ENCODE measurements at places on chromosomes 11 and 22. TPM values are rescaled to one million over a fixed set of nuclear protein-coding genes. Genes with fewer than 3 reads are reported as not detected.

Gene KCNJ5
- 0.17 TPM for total RNA-seq

Gene GPHA2
- not detected for total RNA-seq

Gene PIH1D2
- 0.50 TPM for total RNA-seq

DNA sequence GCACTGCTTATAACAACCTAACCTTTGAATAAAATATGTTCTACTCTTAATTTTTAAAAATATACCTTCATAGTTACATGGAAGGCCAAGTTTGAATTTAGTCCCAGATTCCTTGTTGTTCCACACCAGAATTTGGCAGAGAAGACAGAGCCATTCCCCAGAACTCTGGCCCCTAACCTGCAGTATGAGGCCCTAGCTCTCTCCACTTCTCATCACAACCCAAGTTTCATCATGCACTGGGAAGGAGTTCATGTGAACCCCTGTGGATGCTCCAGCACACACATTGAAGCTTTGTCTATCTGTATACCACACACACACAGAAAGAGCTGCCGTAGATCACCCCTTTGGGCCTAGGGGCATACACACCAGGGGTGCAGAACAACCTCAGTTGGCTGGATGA is 10.6 kb upstream of the BBOX1 start:
- H3K36me3 ChIP-seq: no peaks in the 10 kb centered on the region
- DNase-seq: no peak
- no peaks in the 10 kb centered on the region for H3K27me3 ChIP-seq
- no peaks in the 10 kb centered on the region for H3K4me1 ChIP-seq
- no peak overlapping the region for H3K27ac ChIP-seq

DNA sequence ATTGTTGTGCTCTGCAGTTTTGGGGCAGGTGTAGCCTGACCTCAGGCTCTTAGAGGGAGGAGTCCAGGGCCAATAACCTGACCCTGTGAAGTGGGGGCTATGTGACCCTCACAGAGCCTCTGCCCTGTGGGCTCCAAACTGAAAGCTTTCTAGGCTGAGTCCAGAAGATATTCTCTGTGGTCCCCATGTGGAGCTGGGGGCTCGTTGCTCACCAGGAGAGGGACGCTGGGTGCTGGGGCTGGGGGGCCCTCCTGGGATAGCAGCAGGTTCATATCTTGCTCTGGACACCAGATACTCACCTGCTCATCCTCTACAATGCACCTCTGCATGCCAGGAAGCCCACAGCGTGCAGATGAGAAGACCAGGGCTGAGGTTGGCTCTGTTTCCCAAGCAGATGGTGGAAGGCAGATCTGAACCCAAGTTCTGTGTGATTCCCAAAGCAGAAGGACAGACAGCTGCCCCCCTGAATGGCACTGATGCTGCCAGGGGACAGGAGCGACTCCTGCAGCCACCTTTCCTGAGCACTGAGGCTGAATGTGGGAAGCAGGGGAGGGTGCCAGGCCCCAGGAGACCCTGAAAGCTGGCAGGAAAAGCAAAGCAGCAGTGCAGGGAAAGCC is 1022.0 kb downstream of the TBC1D22A start:
- no peak for DNase-seq
- H3K27ac ChIP-seq: no peak overlapping the region
- H3K27me3 ChIP-seq: peaks cover 3% of the 10 kb centered on the region

DNA sequence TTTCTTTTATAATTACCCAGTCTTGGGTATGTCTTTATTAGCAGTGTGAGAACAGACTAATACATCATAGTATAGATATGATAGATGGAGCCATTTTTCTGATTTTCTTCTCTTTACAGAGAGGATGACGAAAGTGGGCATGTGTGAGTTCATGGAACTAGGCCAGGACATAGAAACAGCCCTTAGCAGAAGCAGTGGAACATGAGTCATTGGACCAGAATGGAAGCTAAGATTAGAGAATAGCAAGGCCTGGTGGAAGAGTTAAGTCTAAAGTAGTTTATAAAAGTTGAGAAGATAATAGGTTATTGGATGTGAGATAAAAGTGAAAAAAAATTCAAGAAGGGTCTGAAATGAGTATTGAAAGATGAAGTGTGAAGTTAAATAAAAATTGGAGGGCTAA is 97.0 kb upstream of the MPPED2 start:
- no peak overlapping the region for H3K27ac ChIP-seq
- H3K4me1 ChIP-seq: no peaks in the 10 kb centered on the region
- peaks cover 3% of the 10 kb centered on the region for H3K27me3 ChIP-seq
- no peaks in the 10 kb centered on the region for H3K36me3 ChIP-seq
- no peak for DNase-seq

- no peaks in the 10 kb centered on the region for H3K36me3 ChIP-seq
- no peak overlapping the region for H3K4me3 ChIP-seq
- H3K27me3 ChIP-seq: no peaks in the 10 kb centered on the region
- peaks cover 4% of the 10 kb centered on the region for H3K4me1 ChIP-seq
- H3K27ac ChIP-seq: no peak overlapping the region
Observed at GRCh38 chr11:125301346-125301745, 136.8 kb downstream of the PKNOX2 start.

DNA sequence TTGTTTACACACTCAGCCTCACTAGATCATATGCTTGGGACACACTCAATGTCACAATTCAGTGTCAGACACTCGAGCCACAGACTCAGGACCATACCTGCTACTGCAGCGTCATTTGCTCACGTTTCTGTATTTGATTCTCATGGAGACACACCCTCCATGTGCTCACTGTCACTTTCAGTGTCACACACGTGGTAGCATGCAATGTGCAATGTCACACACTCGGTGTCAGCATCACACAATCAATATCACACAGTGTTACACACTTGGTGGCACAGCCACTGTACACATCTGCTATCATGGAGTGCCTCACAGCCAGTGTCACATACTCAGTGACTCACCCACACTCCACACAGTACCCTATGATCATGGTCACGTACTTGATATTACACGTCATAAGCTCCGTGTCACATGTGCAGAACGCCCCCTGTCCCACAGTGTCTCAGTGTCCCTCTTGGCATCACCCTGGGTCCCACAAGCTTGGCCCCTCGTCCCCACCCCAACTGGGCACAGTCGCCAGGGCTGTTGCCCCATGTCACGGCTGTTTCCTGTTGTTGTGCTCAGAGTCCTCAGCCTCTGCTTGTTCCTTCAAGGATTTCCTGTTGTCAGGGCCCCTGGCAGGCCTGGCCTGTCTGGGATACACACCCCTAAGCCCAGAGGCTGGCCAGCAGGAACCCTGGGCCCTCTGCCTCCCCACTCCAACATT is 49.6 kb downstream of the PDE2A start:
- DNase-seq: no peak
- H3K27me3 ChIP-seq: peaks cover 11% of the 10 kb centered on the region
- H3K36me3 ChIP-seq: no peaks in the 10 kb centered on the region
- H3K27ac ChIP-seq: peak overlapping the region; percentile 2
- peaks cover 36% of the 10 kb centered on the region for H3K4me1 ChIP-seq
- no peak overlapping the region for H3K4me3 ChIP-seq

DNA sequence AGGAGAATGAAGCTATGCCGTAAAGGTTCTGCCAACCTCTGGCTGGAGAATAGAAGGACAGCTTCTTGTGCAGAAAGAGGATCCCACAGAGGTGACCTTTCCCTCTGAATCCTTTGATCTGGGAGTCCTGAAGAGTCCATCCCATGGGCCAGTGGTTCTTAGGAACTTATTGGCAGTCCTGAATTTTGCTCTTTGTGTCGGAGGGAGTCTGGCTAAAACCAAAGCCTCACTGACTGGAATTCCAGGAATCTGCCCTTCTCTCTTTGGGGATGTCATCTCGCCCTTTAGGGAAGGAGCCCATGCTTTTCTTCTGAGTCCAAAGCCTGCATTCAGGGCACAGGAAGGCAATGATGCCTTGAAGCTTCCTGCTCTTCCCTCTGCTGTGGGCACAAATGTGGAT is 45.5 kb downstream of the PKNOX2 start:
- H3K4me1 ChIP-seq: no peaks in the 10 kb centered on the region
- no peak overlapping the region for H3K27ac ChIP-seq
- no peaks in the 10 kb centered on the region for H3K36me3 ChIP-seq
- H3K27me3 ChIP-seq: peaks cover 7% of the 10 kb centered on the region

- H3K4me1 ChIP-seq: no peaks in the 10 kb centered on the region
- no peaks in the 10 kb centered on the region for H3K36me3 ChIP-seq
- H3K27ac ChIP-seq: no peak overlapping the region
- H3K4me3 ChIP-seq: no peak overlapping the region
Observed at GRCh38 chr11:101362643-101363042, 221.2 kb downstream of the TRPC6 start.

DNA sequence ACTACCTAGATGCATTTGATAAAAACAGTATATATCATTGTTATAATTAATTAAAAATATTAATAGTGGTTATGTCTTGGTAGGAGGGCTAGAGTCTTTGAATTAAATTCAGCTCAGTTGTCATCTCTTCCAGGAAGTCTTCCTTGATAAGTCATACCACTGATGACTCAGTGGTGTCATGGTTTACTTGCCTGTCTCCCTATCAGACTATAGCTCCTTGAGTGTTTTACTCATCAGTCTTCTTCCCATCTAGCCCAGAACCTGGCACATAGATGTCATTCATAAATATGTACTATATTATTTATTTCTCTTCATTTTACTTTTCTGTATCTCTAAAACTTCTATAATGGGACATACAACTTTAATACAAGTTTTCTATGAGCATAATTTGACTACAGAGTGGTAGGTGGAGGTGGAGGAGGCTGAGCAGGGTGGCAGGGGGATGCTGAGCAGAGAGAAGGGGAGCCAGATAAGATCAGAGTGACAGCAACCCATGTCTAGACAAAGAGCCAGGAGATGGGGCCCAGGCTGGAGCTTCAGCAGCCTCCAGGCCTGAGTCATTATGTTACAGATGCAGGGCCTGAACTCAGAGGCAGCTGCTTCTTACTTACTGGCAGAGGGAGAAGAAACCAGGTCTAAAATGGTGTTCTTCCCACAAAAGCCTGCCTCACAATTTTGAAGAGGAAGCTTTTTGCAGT is 82.3 kb upstream of the PHOX2A start:
- H3K4me3 ChIP-seq: no peak overlapping the region
- peaks cover 2% of the 10 kb centered on the region for H3K36me3 ChIP-seq
- H3K27me3 ChIP-seq: no peaks in the 10 kb centered on the region
- peak overlapping the region; percentile 10 for H3K27ac ChIP-seq
- no peak for DNase-seq

DNA sequence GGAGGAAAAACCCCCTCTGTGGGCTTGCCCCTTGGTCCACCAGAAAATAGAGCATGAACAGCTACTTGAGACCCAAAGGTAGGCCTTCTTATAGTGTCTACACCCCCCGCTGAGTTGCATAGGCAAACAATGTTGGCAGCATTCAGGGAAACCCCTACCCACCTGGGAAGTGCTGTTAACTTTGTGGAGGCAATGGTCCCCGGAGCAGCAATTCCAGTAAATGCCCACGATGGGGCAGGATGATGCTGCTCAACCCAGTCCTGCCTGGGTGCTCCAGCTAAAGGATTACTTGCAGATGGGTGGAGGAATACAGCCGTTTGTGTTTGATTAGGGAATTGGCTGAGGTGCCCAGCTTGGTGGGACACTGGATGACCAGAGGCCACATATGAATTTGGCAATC is 381.3 kb upstream of the ANO5 start:
- H3K27me3 ChIP-seq: no peaks in the 10 kb centered on the region
- no peak overlapping the region for H3K4me3 ChIP-seq
- no peak overlapping the region for H3K27ac ChIP-seq
- no peaks in the 10 kb centered on the region for H3K36me3 ChIP-seq
